T-helper 1 cell (primary cell): ENCODE measurements at places on chromosomes 2 and 18.
A peak's percentile ranks its signal among the peaks of the same experiment; 100 is the strongest.

GRCh38 chr2:172095146-172095904, 7.4 kb downstream of the DLX2 start:
- DNase-seq: peak; percentile 66

DNA sequence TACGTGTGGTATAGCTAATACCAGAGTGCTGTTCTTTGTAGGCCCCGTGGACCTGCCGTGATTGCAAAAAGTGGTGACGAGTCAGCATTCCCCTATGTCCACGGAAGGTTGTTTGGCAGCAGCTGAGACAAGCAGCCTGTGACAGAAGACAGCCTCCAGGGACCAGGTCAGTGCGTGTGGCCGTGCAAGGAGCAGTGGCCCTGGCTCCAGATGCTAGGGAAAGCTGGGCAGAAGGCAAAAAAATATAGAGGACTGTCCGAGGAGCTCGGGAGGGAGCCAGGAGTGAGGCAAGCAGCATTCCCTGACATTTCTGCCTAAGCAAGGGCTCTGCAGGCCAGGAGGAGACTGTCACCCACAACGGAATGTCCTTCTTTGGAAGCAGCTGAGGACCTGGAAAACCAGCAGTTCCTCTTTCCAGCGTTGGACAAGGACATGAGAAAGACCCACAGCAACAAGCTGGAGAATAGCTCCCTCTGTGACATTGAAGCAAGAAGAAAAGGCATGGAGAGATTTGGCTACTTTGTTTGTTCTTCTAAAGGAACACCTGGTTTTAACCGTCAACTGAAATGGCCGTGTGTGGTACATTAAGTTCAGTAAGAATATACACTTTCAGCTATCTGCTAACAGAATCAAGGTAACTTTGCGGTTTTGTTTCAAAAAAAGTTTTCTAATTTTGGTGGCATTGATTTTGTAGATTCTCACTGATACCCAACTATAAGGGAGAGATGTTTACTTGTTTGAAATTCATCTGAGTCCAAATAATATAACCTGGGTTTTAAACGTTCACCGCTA, 58.3 kb downstream of the NPAS2 start:
- no peak for DNase-seq

DNA sequence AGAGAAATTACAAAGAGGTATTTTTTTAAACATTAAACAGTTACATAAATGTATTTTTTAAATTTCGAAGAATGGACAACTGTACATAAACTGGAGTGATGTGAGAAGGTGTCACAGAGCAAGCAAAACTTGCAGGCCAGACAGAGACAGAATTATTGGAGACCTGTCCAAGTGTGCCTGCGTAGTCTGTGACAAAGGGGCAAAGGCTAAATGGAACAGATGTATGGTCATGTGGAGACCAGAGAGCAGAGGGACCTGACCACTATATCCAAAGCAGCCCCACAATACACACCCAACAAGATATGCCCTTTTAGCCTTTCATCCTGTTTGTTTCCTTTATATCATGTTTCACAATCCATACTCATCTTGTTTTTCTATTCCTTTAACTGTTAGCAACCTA, 225.3 kb upstream of the VWC2L start:
- no peak for DNase-seq

DNA sequence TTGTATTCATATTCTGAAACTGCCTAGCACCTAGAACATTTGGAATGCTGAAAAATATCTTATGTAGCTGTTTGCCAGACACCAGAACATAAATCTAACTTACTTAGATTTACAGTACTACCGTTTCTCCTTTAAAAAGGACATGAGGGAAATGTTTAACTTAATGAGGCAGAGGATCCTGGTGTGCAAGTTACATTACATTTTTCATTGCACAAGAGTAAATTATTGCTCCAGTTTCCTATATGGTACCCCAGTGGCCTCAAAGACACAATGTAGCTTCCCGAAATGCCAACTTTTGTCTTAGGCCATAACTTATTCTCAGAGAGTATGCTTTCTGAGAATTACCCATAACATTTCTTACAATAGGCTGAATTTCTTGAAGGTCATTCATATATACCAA, 105.5 kb upstream of the DTNA start:
- DNase-seq: no peak

- no peak for DNase-seq
Observed at GRCh38 chr18:58580623-58581022, 48.3 kb downstream of the ALPK2 start.
